ENCODE measurements at places on chromosomes 7 and 10.

DNA sequence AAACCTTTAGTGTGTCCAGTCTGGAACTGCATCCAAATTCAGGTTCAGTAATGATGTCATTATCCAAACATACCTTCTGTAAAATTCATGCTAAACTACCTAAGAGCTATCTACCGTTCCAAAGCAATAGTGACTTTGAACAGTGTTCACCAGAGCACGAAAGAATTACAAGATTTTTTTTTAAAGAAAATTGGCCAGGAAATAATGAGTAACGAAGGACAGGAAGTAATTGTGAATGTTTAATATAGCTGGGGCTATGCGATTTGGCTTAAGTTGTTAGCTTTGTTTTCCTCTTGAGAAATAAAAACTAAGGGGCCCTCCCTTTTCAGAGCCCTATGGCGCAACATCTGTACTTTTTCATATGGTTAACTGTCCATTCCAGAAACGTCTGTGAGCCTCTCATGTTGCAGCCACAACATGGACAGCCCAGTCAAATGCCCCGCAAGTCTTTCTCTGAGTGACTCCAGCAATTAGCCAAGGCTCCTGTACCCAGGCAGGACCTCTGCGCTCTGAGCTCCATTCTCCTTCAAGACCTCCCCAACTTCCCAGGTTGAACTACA is 694 bp upstream of the FAS start:
- DNase-seq, result peak; percentile 92

DNA sequence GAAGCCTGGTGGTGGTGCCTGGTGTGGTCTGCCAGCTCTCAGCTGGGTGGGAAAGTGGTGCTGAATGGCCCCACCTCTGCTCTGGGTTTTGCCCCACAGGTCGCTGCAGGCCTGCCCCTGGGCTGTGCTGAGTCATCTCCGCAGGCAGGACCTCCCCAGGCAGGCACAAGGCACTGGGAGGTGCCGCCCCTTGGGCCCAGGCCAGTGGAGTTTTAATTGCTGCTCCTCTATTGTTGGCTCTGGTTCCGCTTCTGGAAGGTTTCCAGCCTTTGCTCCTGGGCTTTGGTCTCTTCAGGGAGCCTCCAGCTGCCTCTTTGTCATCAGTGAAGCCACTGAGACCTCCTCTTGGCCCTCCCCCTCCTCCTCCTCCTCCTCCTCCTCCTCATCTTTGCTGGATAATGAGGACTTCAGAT is 180.3 kb upstream of the GRB10 start:
- DNase-seq, result no peak

DNA sequence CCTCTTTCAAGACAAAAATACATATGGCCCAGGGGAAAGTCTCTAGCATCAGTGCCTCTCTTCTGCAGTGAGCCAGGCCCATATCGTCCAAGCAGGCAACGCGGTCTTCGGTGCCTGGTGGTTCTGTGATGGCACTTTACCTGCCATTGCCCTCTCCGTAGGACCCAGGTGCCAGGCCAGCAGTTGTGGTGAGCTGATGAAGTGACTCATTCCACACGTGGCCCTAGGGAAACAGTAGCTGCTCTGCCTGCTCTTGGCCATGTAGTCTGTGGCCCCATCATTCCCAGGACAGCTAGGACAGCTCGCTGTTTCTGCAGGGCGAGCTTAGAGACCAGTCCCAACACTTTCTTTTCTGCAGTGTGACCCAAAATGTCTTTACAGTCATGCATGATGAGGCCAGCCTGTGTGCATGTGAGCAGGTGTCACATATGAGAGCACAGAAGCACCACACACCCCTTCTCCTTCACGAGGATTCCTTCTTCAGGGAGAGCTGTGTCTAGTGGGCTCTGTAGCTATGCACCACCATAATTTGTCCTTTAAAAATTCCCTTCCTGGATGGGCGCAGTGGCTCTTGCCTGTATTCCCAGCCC is 39.0 kb downstream of the SVIL start:
- DNase-seq, result no peak

DNA sequence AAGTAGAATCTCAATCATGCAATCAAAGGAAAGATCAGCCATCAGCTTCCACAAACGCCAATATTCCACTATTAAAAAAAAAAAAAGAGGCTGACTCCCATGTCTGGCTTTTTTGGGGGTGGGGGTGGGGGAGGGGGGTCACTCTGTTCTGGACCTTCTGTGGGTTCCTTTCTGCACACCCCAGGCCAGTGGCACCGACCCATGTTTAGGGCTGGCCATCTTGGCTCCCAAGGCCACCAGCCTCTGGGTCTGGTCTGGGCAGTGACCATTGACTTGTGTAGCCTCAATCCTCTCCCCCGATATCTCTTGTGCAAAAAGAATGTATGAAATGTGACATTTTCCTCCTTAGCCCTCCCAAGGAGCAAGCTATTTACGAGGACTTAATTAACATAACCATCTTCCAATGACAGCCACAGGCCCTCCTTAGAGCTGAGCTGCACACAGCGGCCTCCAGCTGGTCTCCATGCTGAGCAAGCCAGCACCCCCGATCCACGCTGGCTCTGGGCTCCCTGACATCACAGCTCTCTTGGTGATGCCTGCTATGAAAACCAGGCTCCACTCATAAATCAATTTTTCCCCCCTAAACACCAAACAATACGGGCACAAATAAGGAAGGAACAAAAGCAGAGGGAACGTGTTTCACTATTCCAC is 100.1 kb downstream of the ZRANB1 start:
- DNase-seq, result no peak

DNA sequence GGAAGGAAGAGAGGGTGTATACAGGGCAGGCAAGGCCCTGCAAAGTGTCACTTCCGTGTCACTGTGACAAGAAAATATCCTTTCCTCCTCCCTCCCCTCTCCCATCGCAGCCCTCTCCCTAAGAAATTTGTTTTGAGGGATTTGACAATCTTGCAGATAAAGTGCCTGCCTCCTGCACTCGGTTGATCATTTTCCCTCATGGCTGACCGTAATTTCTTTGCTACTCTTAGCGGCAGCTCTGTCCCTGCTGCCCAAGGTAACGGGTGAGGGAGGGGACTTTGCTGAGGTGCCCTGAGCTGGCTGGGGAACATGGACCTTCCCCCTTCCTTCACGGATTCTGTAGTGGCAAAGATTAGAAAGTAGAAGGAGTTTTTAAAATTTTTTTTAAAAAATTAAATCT is 179.1 kb downstream of the TCF7L2 start:
- no peak for DNase-seq

DNA sequence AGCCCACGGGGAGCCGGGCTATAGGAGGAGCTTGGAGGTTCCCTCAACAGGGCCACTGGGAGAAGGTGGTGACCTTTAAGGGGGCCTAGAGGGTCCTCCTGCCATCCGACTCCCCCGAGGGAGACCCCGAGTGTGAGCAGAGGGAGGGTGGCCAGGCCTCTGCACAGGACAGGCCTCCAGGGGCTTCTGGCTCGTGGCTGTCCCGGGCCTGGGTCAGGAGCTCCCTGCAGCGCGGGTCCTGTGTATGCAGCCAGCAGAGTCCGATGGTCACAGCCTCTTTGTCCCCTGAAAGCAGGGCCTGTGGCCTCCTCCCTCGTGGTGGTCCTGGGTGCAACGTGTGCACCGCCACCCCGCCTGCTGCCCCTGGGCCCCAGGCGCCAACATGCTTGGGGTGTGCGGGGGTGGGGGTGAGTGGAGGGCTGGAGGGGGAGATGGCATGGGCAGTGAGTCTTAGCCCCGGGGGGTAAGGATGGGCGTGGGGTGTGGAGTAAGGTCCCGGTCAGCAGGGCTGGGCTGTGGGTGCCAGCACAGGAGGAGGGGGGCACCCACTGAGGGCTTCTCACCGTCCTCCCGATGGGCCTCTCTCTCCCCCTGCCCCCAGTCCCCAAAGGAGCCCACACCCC is 27.1 kb downstream of the UNCX start:
- DNase-seq, result no peak
